ENCODE measurements at places on chromosomes 6 and 20.

DNA sequence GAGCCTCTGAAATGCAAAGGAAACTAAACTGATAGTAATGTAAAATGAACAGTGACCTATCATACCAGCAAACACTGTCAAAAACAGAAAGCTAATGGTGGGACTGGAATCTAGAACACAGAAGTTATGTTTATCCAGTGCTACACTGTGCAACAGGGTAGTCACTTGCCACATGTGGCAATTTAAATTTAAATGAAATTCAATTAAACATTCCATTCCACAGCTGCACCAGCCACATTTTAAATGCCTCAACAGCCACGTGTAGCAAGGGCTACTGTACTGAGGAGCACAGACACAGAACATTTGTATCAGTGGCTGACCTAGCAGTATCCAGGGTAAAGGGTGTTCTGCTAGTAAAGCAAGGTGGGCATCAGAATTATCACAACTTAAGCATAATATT, 5.6 kb upstream of the POLR1H start:
- DNase-seq, result no peak

DNA sequence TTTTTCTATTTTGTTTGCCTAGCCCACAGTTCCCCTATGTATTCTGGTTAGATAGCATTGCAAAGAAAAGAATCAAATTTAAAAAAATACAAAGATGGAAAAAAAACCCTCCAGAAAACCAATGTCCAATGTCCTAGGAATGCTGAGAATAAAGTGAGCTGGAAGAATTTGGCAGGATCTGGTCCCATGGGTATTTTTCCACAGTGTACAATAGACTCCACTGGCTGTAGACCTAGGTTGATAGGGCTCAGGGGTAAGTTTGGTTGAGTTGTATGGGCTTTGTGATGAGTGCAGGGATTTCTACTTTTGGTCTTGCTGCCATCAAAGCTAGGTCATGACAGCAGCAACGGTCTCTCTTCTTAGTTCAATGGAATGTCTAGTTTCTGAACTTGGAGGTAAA, 41.5 kb downstream of the SLC22A2 start:
- DNase-seq, result no peak

- no peak for DNase-seq
Measured at GRCh38 chr20:44336086-44336485, 757 bp upstream of the R3HDML start.

DNA sequence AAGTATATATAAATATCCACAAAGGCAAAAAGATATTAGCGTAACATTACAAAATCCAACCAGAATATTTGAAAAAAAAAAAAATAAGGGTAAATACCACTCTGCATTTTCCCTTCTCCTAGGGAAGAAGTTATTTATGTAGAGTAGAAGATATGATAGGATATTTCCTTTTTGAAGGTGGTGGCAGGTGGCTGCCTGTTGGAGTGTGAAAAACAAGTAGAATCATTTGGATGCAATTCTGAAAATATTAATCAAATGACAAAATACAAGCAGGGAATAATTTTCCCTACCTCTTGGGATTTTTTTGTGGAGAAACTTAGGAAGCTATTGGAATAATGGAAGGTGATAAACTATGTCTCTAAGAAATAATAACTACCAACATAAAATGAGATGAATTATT, 62.5 kb upstream of the OGFRL1 start:
- DNase-seq, result no peak

- DNase-seq, result peak; percentile 46
Measured at GRCh38 chr6:15184441-15184861, 61.4 kb upstream of the JARID2 start.

GRCh38 chr20:17444091-17444490, 87.1 kb downstream of the BFSP1 start:
- DNase-seq, result no peak

GRCh38 chr6:116449565-116449964, 11.6 kb upstream of the CALHM6 start:
- no peak for DNase-seq

DNA sequence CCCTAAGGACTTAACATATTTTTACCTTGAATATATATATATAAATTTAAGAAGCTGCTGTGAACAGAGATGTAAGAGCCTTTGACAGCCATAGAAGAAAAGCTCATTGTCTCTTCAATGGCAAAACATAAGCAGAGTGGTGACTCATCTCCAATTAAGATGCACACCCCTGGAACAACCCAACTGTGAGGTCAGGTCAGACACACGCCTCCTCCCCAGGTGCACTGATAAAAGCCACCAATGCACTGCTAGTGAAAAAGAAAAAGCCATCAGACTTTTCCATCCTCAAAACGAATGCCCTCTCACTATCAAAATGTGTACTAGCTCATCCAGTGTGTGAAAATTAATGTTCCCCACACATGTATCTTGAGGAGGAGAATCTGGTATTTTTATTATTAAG, 100.1 kb downstream of the SMLR1 start:
- no peak for DNase-seq

- no peak for DNase-seq
Measured at GRCh38 chr6:33513213-33513612, 58.8 kb downstream of the ZBTB9 start.

DNA sequence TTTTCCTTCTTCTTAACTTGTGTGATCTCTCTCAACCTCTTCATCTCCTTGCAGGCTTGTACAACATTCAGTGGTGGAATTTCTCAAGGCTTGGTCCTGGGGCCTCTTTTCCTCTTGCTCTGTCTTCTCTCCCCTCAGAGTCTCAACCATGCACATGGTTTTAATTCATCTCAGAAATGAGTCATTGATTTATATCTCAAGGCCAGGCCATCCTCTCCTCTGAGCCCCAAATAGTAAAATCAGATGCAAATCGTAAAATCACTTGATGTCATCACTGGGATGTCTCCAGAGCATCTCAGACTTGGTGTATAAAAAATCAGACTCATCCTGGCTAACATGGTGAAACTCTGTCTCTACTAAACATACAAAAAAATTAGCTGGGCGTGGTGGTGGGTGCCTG, 85.0 kb downstream of the FNDC1 start:
- no peak for DNase-seq

- no peak for DNase-seq
Measured at GRCh38 chr6:161903584-161904212, 629.8 kb upstream of the AGPAT4 start.

GRCh38 chr6:148520109-148520841, 177.6 kb downstream of the SASH1 start:
- DNase-seq, result no peak

- DNase-seq, result no peak
Measured at GRCh38 chr6:88163616-88164015, 2.5 kb downstream of the CNR1 start.

DNA sequence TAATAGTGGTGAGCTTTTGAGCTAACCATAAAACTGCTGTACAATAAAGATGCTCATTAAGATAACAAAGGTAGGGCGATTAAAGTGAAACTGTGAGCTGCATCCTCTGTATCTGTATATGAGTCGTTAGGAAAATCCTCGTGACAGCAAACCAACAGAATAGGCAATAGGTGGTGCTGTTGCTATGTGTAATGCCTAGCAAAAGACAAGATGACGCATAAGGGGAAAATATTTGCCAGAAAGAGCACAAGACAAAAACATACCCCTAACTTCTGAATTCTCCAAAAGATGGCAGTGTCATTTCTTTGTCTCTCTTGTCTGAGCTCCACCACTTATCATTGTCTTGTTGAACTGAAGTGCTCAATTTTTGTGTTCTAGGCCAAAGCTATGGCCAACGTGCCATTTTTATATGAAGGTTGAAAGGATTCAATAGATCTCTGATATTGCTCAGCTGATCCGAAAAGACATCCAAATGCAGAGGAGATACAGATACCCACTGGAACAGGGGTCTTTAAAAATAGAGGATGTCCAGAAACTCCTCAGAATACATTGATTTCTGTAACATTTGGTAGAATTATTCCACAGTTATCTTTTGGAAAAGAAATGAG, 56.3 kb upstream of the ANKEF1 start:
- peak; percentile 74 for DNase-seq

GRCh38 chr6:154165478-154165877, 126.4 kb downstream of the OPRM1 start:
- no peak for DNase-seq

- no peak for DNase-seq
Measured at GRCh38 chr6:3455569-3456394, 1.1 kb downstream of the SLC22A23 start.

GRCh38 chr20:57777911-57778310, 68.1 kb upstream of the PMEPA1 start:
- DNase-seq, result no peak

- no peak for DNase-seq
Measured at GRCh38 chr20:32201296-32201976, 6.1 kb downstream of the PLAGL2 start.

- DNase-seq, result no peak
Measured at GRCh38 chr6:108250240-108250866, 10.5 kb downstream of the SNX3 start.

- no peak for DNase-seq
Measured at GRCh38 chr20:32470025-32470861, 112.1 kb downstream of the ASXL1 start.

DNA sequence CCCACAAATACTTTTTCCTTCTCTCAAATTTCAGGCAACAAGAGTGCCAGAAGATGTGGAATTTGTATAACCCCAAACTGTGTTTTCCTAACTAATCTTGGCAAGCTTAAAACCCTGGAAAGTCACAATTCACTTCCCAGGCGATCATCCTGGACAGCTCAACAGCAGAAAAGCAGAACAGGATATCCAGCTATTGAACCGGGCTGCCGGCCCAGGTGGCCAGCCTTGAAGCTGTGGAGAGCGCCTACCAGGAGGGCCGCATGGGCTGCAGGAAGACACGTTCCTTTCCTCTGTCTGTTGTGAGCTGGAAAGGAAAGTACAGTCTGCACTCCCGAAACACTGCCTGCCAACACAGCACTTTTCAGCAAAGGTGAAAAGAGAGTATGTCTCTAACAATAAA, 719.7 kb upstream of the MARCKS start:
- no peak for DNase-seq

DNA sequence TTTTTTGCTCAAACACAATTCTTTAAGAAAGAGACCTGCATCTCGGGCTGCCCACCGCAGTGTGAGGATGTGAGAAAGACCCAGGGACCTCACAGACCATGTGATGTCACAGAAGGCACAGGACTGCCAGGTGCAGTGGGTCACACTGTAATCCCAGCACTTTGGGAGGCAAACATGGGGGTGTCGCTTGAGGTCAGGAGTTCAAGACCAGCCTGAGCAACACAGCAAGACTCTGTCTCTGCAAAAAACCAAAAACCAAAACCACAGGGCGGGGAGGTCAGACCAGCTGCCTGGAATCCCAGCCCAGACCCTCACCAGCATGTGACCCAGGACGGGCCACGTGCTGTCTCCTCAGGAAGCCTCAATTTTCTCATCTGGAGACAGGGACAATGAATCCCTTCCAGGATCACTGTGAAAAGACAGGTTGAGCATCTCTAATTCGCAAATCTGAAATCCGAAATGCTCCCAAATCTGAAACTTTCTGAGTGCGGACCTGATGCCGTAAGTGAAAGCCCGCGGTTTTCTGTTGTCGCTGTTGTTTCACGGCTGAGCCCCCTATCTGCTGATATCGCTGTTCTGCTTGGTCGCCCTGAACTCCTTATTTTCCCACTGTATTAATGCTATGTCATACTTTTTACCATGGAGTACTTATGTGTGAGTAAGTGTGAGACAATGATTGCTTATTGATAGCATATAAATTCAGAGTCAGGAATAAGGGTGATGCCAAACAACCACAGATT, 159.5 kb upstream of the PTPN1 start:
- DNase-seq, result no peak

- no peak for DNase-seq
Measured at GRCh38 chr6:13131935-13132661, 196.2 kb downstream of the TBC1D7 start.

DNA sequence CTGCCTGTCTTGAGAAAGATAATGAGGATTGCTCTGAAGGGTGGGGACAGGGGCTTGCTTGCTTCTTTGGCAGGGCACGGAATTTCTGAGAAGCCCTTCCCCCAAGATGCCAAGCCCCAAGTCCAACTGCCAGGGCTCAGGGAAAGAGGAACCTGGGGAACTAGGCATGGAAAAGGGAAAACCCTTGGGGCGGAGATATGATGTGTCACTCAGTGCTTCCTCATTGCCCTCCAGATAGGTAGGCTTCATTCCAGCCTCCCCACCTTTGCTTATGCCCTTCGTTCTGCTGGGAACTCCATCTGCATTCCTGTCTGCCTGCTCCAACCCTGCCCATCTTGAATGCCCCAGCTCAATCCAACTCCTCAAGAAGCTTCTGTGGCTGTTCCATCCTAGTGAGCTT, 61.2 kb downstream of the VEGFA start:
- DNase-seq, result no peak

- DNase-seq, result no peak
Measured at GRCh38 chr6:42454428-42454791, 2.7 kb upstream of the TRERF1 start.

DNA sequence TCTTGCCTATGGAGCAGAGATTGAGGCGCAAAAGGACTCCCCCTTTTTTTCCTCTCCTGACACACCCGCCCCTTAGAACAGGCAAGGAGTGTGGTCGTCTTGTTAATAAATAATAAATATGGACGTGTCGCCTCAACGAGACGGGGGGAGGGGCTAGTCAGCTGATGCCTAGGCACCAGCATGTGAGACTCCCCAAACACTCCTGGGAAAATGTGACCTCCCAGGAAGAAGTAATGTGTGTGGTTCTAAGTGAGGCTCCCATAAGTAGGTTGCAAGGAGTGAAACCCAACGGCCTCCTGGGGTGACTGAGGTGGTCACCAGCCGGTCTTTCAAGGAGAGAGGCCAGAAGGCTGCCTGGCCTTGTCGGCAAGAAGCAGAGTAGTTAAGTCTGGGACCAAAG, 1.1 kb upstream of the FAXC start:
- no peak for DNase-seq

DNA sequence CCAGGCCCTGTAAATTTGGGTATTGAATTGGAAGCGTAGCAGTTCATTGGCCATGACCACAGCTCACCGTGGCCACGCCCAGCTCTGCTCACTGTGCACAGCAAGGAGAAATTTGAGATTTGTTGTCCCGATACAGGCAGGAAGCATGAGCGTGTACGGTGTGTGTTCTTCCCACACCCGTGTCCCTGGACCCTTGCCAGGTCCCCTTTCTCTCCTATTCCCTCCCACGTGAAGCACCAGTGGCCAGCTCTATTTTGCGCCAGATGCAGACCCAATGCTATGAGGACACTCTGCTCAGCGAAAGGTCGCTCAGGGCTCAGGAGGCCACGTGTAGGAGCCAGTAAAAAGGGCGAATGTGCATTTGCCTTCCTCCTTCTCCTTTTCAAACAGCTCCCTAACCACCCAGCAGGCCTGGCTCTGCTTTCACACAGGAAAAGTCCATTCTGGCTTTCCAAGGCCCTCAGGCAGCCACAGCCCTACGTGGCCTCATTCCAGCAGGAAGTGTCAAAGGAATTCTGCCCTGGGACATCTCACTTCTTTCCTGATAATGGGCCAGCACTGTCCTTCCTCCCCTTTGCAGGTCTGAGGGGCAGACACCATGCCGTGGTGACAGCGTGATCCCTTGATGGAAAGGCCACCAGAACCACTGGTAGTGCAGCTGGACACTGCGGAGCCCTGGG, 499.2 kb upstream of the CDH4 start:
- DNase-seq, result no peak
